ENCODE measurements at places on chromosomes 1 and 21. TPM values are rescaled to one million over a fixed set of nuclear protein-coding genes. Genes with fewer than 3 reads are reported as not detected.

The PLA2G4A gene
- total RNA-seq: 8.1 TPM

The RCC2 gene
- total RNA-seq: 43.1 TPM

The MSH4 gene
- total RNA-seq: 0.34 TPM

The SPATA1 gene
- 3.9 TPM for total RNA-seq

The NTNG1 gene
- total RNA-seq: 6.9 TPM

The KCNE1 gene
- total RNA-seq: 29.5 TPM

The SLC2A5 gene
- total RNA-seq: 2.8 TPM

The SPRR5 gene
- not detected for total RNA-seq

The CYP4X1 gene
- 20.4 TPM for total RNA-seq

The GPR3 gene
- total RNA-seq: 0.58 TPM

The AADACL3 gene
- total RNA-seq: not detected

The BRINP3 gene
- 0.98 TPM for total RNA-seq

The FCRL6 gene
- total RNA-seq: 0.77 TPM

The PYGO2 gene
- total RNA-seq: 25.2 TPM

The C4BPB gene
- 6.5 TPM for total RNA-seq

The AK5 gene
- 0.15 TPM for total RNA-seq

The RGS1 gene
- total RNA-seq: 7.3 TPM

The SPRR2E gene
- not detected for total RNA-seq

The KIAA1614 gene
- total RNA-seq: 6.4 TPM

The CD34 gene
- total RNA-seq: 81.9 TPM

The SLAMF1 gene
- 2.0 TPM for total RNA-seq

The OR14K1 gene
- not detected for total RNA-seq

The PGLYRP3 gene
- not detected for total RNA-seq

The CTSS gene
- 293 TPM for total RNA-seq

The LRRC38 gene
- total RNA-seq: not detected

The OR2M3 gene
- not detected for total RNA-seq

The AVPR1B gene
- total RNA-seq: not detected

The TNFRSF1B gene
- total RNA-seq: 52.0 TPM

The FAM72B gene
- total RNA-seq: 1.1 TPM

The SLC35E2B gene
- 45.9 TPM for total RNA-seq

The BGLAP gene
- total RNA-seq: 1.3 TPM

The SPRR2G gene
- not detected for total RNA-seq

The ZNF124 gene
- total RNA-seq: 18.9 TPM

The TENT5C gene
- 30.1 TPM for total RNA-seq

The GNAT2 gene
- total RNA-seq: not detected

The S100A12 gene
- total RNA-seq: 14.9 TPM

The TNFRSF4 gene
- total RNA-seq: 3.6 TPM

The SLC26A9 gene
- 0.14 TPM for total RNA-seq

The AQP10 gene
- 0.31 TPM for total RNA-seq

The CD1B gene
- not detected for total RNA-seq

The LENEP gene
- total RNA-seq: 0.89 TPM

The ANGPTL3 gene
- not detected for total RNA-seq

The SLC30A10 gene
- not detected for total RNA-seq

The LAX1 gene
- total RNA-seq: 1.0 TPM

The ALG6 gene
- total RNA-seq: 25.3 TPM

The IFI44L gene
- total RNA-seq: 8.4 TPM

The PTPN14 gene
- 26.0 TPM for total RNA-seq

All from lung (tissue), 17 donors.